ENCODE measurements at places on chromosomes 16 and 17.

GRCh38 chr16:15960124-15960971, 10.9 kb downstream of the ABCC1 start:
- no peak for DNase-seq

DNA sequence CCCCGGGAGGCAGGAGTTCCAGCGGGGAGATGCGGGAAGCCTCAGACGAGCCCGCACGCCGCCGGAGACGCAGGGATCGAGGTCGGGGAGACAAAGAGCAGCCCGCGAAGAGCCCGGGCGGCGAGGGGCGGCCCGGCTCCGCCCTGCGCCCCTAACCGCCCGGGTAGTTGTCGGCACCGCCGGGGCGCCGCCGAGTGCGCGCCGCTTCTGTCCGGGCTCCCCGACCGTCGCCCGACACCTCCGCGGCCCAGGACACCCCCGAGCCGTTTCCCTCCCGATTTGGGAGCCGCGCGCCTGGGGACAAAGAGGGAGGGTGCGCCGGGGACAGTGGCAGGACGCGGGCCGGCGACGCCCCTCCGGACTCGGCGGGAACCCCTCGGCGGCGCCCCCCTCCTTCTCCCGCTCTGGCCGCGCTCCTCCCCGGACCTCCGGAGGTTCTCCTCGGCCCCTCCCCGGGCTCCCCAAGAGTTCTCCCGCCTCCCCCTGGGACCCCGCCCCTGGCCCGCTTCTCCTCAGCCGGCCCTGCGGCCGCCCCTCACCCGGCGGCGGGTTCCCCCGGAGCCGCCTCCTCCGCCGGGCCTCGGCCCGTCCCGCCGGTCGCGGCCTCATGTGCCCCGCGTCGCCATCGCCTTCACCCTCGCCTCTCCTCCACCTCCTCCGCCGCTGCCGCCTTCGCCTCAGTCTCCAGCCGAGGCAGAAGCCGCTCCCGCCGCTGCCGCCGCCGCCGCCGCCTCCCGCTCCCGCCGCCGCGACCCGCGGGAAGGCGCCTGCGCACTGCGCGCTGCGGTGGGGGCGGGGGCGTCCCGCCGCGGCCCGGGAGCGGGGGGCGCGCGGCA, at the start of gene GJC1:
TSS of gene GJC1 (minus strand) at position 765 of the 836 bp plus-strand sequence. CDS start 24,470 bp downstream, outside the sequence.
- DNase-seq: no peak

- no peak for DNase-seq
Observed at GRCh38 chr17:69704935-69705334, 290.4 kb downstream of the MAP2K6 start.

DNA sequence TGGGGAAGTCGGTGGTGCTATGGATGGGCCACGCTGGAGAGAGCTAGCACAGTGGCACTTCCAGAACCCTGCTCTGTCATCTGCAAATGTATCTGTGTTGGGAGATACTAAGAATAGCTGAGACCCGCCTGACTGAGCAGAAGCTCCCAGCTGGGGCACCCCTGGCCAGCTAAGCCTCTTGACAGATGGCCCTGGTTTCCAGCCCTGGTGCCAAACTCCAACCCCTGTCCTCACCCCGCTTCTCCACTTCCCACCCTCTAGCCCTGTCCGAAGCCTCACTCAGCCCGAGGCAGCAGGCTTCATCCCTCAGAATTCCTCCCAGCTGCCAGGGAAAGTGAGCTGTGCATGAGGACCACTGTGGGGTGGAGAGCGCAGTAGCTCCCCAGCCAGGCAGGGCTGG, 124.4 kb downstream of the CCDC144A start:
- no peak for DNase-seq
